MCF 10A (cell line): ENCODE measurements at places on chromosomes 7 and 10.

GRCh38 chr10:35910234-35910633 is 268.1 kb upstream of the FZD8 start:
- DNase-seq, result peak; percentile 55

DNA sequence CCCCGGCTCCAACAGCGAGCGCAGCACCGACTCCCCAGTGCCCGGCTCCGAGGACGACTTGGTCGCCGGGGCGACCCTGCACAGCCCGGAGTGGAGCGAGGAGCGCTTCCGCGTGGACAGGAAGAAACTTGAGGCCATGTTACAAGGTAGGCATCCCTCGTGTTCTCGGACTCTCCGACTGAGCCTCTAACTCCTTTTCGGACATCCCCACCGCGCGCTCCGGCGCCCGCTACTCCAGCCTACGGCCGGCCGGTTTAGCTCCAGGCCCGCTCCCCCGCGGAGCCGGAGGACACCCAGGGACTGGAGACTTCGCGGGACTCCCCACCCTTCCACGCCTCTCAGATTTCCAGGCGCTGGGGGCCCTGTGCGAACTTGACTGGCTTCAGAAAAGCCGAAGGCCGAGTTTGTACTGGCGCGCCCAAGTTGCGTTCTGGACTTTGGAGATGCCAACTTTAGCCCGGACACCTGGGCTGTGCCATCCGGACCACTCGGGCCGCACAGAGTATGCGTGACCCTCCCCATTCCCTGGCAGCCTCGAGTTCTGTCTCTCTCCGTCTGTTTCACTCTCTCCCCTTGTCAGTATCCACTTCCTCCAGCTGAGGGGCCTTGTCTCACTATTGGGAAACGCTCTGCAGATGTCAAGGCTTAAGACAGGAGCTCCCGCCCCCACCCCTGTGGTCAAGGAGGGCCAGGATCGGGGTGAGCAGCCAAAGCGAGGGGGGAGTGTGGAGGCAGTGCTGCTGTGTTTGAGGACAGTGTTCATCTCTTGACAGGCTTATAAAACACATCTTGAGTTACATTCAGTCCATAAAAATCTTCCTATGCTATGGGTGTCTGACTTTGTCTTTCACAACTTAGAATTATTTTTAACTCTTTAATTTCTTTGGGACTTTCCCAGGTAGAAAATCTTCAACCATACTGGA is 777 bp downstream of the BICC1 start:
- DNase-seq, result peak; percentile 73

DNA sequence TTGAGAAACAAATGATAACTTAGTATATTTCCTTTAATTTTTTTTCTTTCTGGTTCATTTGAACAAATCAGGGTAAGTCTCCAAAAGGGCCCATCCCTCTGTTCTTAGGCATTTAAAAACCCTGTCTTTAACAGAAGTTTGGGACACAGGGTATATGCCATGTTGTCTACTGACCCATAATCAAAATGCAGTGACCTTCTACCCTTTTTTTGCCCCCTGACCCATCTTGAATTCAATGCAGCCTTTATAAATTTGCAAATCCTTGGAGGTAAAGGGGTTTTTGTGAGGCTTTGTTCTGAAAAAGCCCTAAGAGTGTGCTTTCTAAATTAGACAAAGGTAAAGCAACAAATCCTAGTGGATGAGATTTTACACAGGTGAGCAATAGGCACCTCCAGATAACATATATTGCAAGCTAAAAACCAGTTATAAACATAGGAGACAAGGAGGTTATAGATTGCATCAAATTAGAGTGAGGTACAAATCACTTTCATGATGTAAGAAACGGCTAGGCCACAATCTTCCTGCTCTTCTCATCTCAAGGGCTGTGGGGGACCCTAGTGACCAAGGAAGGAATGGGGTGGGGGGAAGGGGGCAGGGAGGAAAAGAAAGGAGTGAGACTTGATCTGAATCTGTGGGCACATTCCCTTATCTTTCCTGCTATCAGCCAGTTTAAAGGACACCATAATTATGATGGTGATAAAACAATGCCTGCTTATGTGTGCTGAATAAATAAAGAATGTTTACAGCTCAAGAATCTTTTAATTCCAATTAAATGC is 2.7 kb downstream of the SKIDA1 start:
- no peak for DNase-seq

- no peak for DNase-seq
These were observed 39.7 kb downstream of the JAKMIP3 start for GRCh38 chr10:132105302-132105995.

DNA sequence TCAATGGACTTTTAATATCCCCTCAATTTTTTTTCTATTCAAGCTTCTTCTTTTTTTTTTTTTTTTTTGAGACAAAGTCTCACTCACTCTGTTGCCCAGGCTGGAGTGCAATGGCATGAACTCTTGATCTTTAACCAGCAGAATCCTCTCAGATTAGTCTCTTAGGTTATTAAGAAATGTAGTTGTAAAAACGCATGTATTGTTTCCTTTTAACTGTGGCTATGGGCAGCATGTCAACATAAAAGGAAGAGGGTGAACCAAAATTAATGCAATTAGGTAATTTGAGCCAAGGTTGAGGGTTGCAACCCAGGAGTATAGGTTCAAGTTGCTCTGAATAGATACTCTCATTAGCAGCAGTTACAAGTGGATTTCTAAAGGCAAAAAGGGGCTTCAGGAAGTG is 4.3 kb upstream of the GSTO1 start:
- no peak for DNase-seq

DNA sequence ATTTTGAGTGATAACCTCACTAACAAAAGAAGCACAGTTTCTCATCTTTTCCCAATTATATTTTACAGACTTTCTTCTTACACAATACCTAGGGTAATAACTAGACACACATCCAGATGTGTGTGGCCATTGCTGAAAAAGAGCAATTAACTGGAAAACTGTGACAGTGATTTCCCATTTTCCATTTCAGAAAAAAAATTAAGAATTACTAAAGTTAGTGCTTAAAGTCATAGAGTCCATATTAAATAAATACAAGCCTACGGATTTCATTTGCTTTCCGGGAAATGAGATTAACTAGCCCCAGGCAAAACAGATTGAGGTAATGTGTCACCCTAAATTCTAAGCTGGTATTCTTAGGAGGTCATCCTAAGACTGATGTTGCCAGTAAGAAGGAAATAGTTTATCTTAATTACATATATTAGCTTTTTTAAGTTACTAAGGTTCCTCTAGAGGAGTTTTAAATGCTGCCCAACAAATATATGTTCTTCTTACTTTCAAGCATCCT is 10.2 kb upstream of the MACC1 start:
- DNase-seq, result no peak

GRCh38 chr7:137937202-137937560 is 64.7 kb downstream of the CREB3L2 start:
- DNase-seq, result no peak

GRCh38 chr7:28879105-28879504 is 79.0 kb downstream of the TRIL start:
- no peak for DNase-seq

GRCh38 chr10:11870461-11870780 is 47.3 kb downstream of the PROSER2 start:
- no peak for DNase-seq

DNA sequence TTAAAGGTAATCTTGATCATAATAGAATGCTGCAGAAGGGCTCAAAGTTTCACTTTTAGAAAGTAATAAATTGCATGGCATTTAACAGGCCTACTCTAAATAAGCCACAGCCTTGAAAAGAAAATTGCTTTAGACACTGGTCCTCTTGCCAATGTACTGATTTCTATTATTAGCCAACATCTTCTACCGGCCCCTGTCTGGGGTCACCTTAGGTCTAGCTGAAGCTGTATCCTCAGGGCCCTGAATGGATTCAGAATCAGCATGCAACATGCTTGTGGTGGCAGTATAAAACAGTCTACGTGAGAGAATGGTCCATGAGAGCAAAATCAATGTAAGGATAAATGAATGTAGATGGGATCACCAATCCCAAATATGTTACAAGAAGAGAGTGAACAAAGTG is 541.9 kb downstream of the PCDH15 start:
- DNase-seq, result no peak

DNA sequence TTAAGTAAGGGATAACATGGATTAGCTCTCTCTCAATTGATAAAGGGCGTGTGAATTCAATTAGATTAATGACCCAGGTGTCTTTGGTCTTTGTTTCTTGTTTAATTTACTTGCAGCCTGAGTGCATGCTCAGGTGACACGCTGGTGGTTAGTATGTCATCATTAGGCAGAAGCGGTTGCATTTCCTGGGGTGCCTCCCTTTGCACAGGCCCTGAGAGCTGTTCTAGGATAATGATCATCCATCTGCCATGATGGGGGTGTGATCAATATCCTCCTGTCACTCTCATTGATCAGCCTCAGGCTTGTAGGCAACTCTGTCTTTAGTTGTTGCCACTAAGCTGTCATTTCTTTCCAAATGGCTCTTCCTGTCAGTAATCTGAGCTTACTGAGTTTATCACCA is 99.6 kb upstream of the NPS start:
- DNase-seq, result no peak

DNA sequence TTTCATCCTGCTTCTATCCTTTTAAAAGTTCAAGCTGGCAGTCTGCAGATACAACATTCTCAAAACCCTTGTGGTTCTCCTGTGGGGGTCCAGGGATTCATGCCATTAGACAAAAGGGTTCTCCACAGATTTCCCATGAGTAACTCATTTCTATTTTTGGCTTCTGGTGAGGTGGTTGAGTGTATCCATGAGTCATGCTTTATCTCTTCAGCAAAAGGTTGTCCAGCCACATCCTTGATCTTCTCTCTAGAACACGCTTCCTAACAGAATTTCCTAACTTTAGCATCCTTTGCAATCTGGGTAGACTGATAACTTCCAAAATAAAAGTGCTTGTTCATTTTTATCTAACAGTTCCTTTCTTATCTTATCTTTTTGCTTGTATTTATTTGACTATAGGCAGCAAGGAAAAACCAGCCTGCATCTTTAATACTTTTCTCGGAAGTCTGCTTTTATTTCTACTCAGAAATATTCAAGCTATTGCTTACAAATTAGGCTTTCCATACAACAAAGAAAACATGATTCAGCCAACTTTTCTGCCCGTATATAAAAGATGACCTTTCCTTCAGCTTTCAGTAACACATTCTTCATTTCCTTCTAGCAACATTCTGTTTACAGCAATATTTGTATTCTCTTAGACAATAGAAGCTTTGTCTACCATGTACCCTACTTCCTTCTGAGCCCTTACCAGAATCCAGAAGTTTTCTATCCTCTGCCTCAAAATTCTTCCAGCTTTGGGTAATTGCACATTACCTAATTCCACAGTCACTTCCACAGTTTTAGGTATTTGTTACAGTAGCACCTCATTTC is 79.3 kb upstream of the IL6 start:
- DNase-seq, result peak; percentile 38

- no peak for DNase-seq
These were observed 933 bp upstream of the RNF32 start for GRCh38 chr7:156639426-156640256.

DNA sequence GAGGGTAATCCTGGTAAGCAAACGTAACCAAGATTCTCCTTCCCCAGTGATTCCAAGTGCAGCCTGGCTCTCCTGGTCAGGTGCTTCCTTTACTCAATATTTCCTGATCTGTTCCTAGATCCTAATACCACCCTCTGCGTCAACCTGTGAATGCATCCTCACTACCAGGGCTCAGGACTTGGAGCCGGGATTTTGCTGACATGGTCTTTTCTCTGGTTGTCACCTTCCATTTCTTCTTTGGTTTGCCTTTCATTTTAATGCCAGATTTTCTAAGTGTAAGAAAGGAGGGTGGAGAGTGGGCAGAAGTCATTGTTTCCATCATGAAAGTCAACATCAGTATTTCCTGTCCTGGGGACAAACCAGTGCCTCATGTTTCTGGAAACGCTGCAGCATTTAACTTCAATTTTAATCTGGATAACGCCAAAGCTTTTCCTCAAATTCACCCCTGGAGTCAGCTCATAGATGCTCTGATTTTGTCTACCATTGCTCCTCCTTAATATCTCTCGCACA is 210.4 kb upstream of the ZNF32 start:
- DNase-seq, result no peak

GRCh38 chr10:16585103-16585502 is 63.4 kb upstream of the C1QL3 start:
- no peak for DNase-seq

- DNase-seq, result peak; percentile 60
These were observed 7.6 kb downstream of the FAM53B start for GRCh38 chr10:124736491-124737136.

- DNase-seq, result no peak
These were observed 154.4 kb upstream of the C7orf33 start for GRCh38 chr7:148436135-148436534.

GRCh38 chr7:106604303-106604924 is 56.5 kb downstream of the CCDC71L start:
- DNase-seq, result peak; percentile 48

DNA sequence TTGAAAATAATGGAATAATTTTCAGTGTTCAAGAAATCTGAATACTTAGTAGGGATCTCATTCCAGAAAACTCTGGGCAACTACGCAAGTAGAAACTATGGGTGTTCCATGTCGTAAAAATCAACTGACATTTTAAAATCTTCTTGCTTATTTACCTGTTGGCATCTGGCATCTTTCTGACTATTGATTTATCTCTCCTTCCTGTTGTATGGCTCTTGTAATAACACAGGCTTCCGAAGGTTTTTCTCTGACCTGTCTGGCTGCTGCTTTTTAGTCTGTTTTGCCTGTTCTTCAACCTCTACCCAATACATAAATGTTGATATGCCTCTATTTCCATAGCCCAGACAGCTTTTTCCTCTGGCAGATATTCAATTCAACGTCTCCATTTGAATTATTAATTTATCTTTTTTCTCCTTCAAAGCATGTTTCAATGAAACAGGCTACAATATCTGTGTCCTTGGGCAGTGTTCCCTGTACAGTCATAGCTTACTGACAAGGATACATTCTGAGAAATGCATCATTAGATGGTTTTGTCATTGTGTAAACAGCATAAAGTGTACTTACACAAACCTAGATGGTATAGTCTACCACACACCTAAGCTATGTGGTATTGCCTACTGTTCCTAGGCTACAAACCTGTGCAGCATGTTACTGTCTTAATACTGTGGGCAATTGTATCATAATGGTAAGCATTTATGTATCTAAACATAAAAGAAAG is 105.9 kb upstream of the ETV1 start:
- DNase-seq, result no peak
